ENCODE measurements at places on chromosomes 6 and 20.

DNA sequence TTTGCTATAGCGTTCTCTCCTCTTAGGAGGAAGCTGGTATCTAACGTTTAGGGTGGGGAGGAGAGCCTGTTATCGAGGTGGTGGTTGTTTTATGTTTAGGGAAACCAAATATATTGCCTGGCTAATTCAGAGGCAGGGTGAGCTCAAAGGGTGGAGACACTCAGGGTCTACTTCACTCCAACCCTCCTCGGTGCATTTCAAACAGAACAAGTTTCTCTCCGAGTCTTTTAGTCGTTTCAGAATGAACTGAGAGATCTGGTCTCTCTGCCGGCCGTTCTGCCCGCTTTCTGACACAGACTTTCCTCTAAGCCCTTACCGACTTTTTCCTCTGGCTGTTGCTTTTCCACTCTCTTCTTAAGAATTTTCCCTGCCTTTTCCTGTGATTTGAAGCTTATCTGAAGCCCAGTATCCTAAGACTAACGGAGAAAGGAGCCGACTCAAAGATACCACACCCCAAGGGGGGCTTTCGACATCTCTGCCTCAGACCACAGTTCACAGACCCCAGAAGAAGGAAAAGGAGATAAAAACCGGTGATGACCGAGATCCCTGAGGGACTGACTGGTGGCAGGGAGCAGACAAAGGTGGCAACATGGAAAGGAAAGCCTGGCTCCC is 865 bp downstream of the STK38 start:
- DNase-seq = no peak

DNA sequence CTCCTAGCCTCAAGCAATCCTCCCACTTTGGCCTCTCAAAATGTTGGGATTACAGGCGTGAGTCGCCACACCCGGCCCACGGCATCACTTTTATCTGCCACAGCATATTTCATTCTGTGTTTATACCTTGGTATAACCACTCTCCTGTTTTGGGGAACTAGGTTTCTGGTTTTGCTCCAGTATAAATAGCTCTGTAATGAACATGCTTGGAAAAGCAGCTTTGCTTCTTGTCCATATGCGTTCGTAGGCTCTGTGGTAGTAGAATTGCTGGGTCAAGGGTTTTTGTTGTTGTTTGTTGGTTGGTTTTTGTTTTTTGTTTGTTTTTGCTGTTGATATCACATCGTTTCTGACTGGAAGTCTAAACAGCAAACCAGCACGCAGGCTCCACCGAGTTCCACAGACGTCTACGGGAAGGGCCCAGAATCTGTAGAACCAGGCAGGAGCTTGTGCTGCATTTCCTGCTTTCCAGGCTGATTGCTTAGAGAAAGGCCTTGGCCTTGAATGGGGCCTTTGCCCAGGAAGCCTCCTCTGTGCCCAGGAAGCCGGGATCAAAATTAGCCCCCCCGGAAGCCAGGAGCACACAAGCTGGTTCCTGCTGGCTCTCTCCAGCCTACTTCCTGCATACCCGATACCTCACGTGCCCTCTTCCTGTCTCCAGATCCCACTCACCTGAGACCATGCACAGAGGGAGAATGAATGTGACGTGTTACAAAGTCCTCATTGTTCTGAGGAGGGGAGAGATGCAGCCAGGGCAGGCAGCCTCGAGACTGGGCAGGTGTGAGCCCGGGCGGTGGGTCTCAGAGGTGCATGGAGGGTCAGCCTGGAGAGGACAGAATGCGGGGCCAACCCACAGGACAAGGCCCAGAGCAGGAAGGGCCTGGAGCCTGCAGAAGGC is 34.7 kb downstream of the AAR2 start:
- DNase-seq = no peak

GRCh38 chr6:32882879-32883250 is 28.9 kb downstream of the PSMB9 start:
- DNase-seq = no peak

DNA sequence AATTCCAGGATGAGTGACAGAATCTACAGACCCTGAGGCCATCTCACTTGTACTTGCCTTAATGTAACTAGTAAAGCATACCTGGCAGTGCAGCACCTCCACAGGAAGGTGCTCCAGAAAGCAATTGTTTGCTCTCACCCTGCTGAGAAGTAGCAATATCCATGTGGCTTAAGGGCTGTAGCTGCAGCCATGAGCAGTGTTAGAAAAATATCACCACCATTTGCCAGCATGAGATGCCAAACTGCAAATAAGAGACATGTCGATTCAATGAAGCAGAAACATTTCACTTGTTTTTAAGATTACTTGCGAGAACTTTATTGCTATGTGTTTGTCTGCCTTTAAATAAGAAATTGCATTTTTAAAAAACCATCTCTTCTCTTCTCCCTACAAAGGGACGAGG is 151.5 kb downstream of the PRL start:
- no peak for DNase-seq

DNA sequence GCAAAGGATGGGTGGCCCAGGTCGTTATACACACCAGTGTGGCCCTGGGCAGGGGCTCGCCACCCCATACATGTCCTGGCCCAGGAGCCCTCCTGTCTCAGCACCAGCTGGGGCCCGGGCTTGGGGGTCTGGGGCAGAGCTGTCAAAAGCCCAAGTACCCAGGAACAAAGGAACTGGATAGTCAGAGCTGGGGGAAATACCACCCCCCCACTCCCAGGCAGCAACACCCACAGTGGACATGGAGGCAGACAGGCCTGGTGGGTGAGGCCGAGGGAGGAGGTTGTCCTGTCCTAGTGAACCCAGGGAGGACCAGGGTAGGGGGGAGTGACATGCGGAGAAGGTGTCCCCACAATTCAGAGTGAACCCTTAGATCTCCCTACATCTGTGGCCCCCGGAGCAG is 406.5 kb downstream of the CDH4 start:
- no peak for DNase-seq

DNA sequence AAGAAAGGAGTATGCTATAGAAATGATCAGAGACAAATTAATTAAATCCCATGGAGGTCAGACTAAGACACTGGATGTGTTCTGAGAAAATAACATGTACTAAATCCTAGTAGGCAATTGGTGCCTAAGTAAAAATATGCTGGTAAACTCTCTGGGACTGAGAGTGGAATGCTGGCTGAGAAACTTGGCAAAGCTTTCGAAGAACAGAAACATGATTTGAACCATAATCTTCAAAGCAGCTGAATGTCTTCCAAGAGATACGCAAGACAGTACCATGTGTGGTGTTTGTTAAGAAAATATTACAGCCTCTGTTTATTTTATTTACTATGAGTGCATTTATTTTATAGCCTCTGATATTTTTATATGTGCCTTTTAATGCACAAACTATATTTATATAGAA is 55.2 kb downstream of the EFHC1 start:
- DNase-seq = no peak

DNA sequence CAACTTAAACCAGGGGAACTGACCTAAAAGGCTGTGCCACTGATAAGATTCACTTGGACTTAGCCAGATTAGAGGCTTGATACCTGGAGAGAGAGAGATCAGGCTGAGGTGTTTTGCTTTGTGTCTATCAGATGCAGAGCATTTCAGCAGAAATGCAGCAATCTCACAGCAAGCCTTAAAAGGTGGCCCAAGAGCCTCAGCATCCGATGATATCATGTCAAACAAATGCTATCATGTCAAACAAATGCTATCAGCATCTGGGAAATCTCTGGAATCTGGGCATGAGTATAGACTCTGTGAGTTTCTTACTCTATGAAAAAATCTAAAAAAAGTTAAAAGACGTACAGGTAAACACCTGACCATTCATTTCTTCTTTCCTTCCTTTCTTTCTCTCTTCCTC is 718.9 kb downstream of the EYS start:
- no peak for DNase-seq

DNA sequence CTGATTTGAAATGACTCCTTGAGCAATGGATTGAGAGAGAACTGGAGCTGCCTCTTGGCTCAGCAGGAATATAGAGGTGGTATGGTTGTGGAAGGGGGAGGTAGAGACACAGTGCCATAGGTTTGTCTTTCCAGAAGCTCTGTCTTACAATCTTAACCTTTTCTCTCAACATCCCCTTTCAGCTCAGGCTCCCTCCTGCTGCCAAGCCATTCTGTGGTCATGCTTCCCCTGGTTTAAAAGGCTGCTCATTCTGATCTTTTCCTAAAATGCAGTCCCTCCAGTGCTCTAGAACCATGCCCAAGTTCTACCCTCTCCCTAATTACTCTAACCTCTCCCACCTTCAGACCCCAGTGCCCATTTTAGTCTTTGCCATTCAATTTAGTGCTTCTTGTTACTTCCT is 517.9 kb upstream of the MARCKS start:
- no peak for DNase-seq

DNA sequence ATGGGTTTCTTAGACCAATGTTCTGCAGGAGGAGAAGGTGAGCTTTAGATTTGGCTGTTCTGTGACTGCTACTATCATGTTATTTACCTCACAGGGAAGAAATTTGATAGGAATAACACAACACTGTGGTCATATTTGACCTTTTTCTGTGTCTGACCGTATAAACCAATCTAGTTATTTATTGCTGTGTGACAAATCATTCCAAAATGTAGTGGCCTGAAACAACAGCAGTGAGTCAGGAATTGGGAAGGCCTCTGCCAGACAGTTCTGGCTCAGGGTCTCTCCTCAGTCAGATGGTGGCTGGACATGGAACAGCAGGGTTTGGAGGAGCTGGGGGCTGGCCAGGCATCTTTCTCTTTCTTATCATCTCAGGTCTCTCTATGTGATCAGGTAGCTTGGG is 33.0 kb downstream of the RIPOR2 start:
- DNase-seq = no peak

DNA sequence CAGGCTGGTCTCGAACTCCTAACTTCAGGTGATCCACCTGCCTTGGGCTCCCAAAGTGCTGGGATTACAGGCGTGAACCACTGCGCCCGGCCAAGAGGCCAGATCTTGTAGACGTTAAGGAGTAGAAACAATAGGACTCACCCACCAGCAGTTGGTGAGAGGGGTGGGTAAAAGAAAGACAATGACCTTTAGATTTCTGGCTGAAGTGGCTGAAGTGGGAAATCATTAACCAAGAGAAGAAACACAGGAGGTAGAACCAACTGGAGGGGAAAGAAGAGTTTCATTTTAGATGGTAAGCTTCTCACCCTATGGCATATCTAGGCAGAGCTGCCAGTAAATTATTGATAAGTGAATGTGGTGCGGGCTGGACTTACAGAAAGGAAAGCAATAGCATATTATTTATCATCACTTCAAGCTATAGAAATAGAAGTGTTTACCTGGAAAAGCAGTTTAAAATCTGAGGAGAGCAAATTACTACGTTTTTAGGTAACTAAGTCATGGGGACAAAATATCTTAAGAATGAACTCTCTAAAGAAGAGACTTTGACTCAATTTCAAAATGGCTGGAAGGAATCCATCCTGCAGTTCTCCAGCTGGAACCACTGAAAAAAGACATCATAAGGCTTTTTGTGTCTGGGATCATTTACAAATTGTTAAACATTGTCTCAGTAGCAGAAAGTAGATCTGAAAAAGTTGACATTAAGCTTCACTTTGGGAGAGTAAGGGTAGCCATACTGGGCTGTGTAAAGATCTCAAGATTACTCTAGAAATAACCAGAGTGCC is 109.6 kb downstream of the ALDH8A1 start:
- DNase-seq = no peak

GRCh38 chr6:151948002-151948743 is 140.7 kb downstream of the ESR1 start:
- no peak for DNase-seq

DNA sequence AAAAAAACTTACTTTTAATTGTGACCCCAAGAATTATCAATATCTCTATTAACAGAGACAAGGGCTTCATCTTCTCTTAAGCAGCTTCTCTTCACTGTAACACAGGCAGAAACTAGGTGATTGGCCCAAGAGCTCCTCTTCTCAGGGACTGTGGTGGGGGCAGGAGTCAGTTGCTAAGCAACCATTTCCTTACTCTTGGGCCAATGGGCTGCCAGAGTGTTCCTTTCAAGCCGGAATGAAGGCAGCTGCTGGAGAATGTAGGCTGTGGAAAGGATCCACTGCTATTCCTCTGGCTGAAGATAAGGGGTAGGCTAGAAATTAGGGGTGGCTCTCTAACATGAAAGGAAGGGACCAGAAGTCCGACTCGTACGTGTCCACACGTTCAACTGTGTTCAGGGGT is at the start of gene SEL1L2:
TSS of gene SEL1L2 (minus strand) at position 150 of the 400 bp plus-strand sequence. CDS start at position 70, 80 bp downstream.
- DNase-seq = no peak

Data from fibroblast of the conjunctiva (primary cell).